ENCODE measurements at places on chromosomes 6 and 20. TPM values are rescaled to one million over a fixed set of nuclear protein-coding genes. Genes with fewer than 3 reads are reported as not detected.

Gene MATN4
- under 0.01 TPM for total RNA-seq

Gene OGFR
- 18.2 TPM for total RNA-seq

Gene RRBP1
- total RNA-seq = 41.6 TPM

Gene RAMACL
- total RNA-seq = 3.4 TPM

Gene SRSF6
- 33.5 TPM for total RNA-seq

Gene PTGIS
- total RNA-seq = 0.13 TPM

Gene EPB41L1
- 22.4 TPM for total RNA-seq

Gene DEF6
- 0.51 TPM for total RNA-seq

Gene EPPIN
- not detected for total RNA-seq

Gene HLA-DQA1
- not detected for total RNA-seq

Gene RIPOR2
- 0.13 TPM for total RNA-seq

Gene C20orf141
- not detected for total RNA-seq

Gene EYS
- 0.13 TPM for total RNA-seq

Gene SSR1
- 42.9 TPM for total RNA-seq

Gene EDN3
- total RNA-seq = not detected

Data from dermis microvascular lymphatic vessel endothelial cell (primary cell).